ENCODE measurements at places on chromosomes 2 and 18. TPM values are rescaled to one million over a fixed set of nuclear protein-coding genes. Genes with fewer than 3 reads are reported as not detected.

Gene CABLES1
- 4.3 TPM for total RNA-seq

Gene GREB1L
- 6.9 TPM for total RNA-seq

Gene SLC5A6
- total RNA-seq = 15.5 TPM

Gene GALNT3
- total RNA-seq = 0.83 TPM

Gene SP9
- not detected for total RNA-seq

Gene C1QL2
- not detected for total RNA-seq

GRCh38 chr2:172639823-172640222, 83.9 kb downstream of the PDK1 start:
- no peak for DNase-seq

GRCh38 chr2:219296142-219296541, 13.1 kb downstream of the PTPRN start:
- peak; percentile 60 for DNase-seq

DNA sequence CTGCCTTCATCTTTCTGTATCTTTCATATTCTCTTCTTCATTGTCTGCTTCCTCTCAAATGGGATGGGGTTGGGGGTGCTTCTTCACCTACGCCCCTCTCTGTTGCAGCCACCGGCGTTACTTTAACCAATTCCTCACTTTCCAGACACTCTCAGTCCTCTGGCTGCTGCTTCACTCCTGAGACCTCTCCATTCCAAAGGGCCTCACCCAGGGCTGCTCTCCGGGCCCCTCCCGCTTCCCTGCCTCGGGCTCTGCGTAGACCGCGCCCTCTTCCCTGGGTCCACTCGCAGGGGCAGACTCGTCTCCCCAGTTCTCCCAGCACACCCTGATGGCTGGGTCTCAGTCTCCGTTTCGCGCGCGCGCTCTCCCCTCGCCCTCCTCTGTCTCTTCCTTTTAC, 926 bp downstream of the SERPINB8 start:
- DNase-seq = peak; percentile 69

DNA sequence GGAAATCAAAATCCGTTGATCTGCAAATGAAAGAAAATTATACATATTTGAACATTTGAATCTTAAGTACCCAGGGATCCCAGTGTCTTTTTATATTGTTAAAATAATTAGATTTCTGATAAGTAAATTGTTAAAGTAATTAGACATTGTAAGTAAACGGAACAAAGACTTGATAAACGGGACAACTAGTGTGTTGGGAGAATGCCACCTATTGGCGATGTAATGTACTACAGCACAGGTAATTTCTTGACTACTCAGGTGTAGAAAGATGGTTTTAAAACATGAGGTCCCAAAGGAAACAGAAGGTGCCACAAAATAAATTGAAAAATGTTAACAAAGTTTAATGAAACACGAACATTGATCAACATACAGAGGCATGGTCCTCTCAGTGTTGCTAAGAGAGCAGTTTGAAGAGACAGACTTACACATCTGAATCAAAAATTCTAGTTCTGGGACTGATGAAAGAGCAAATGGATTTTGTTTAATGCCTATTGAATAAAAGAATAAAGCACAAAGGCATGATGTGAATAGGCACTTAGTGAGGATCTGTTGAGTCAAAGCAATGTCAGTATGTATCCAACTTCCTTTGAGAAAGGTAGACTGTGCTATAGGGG, 103.4 kb upstream of the RASGRP3 start:
- no peak for DNase-seq

GRCh38 chr2:120243211-120243610, 9.4 kb upstream of the RALB start:
- DNase-seq = no peak

GRCh38 chr18:37395138-37395537, 170.5 kb downstream of the CELF4 start:
- no peak for DNase-seq

DNA sequence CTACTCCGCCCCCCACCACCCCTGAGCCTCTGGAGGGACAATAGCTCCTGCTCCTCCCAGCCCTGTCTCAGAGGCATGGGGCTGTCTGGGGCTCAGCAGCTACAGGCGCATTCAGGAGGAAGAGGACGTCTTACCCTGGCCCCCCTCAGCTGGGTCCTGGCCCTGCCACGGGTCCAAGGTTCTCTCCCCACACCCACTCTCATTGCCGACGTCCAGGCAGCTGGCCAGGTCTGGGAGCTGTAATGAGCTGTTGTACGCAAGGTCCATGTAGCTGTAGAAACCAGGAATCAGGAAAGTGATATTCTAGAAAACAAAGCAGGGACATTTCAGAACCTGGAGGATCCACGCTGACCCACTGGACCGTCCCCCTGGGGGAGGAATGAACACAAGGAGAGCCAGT, 13.5 kb downstream of the PASK start:
- peak; percentile 48 for DNase-seq

DNA sequence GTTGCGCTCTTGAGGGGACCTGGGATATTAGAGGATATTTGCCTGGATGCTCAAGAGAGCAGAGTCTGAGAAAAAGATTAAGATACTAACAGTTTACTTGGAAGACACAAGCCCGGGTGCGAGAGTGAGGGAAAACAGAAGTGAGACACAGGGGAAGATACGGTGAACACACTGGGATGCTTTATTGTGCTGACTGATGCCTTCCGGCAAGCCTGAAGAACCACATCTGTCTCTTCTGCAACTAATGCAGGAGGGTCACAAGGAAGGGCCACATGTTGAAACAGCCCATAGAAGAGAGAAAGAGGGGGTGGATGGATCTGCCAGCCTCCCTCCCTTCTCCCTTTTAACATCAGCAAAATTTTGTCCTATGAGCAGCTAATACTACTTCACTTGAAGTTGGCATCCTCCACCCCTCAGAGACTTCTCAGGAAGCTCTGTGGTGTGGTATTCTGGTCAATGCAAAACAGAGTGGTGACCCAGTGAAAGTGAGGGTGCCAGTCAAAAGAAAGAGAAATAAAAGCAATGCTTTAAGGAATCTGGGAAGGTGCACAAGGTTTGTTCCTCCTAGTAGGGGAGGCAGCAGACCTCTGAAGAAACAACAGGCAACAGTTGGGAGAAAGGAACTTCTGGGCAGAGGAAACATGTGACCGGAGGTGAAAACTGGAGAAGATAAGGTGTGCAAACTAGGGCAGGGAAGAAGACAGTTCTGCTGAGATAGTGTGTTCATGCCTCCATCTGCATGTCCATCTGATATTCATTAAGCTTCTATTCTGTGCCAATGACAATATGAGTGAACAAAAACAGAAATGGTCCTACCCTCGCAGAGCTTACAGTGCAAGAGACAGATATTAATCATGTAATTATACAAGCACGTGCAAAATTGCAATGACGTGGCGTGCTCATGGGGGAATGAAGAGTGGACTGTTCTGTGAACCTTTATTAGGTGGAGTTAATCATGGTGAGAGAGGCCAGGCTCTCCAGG, 107.1 kb downstream of the LYPD6B start:
- no peak for DNase-seq

DNA sequence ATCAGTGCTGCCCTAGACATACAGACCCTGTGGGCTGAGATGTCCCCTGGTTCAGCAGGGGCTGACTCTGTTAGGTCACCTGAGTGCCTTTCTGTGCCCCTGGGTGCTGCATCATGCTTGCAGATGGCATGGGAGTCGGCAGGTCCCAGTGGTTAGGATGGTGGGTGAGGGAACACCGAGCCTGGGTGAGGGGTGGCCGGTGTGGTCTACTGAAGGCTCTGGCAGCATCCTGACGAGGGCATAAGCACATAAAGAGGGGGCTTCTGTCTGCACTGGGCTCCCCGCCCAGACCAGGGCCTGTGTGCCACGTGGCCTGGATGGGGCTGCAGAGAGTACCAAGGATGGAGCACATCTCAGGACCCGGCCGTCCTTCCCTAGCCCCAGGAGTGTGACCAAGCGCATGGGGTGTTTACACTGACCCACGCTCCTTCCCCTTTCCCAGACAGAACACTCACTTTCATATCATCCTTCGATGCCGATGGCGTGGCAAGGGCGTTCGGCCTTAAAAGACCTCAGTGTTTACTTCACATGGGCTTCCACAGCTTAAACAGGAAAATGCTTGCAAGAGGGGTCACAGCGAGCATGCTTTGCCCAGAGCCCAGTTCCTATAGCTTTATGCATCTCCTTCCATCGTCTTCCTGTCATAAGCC, 115.1 kb downstream of the STPG4 start:
- no peak for DNase-seq

- peak; percentile 88 for DNase-seq
Measured at GRCh38 chr2:207334624-207335371, 169.1 kb upstream of the KLF7 start.

- DNase-seq = no peak
Measured at GRCh38 chr18:3472681-3473544, 22.9 kb downstream of the TGIF1 start.

GRCh38 chr18:12990123-12990475, 1.1 kb upstream of the CEP192 start:
- no peak for DNase-seq

DNA sequence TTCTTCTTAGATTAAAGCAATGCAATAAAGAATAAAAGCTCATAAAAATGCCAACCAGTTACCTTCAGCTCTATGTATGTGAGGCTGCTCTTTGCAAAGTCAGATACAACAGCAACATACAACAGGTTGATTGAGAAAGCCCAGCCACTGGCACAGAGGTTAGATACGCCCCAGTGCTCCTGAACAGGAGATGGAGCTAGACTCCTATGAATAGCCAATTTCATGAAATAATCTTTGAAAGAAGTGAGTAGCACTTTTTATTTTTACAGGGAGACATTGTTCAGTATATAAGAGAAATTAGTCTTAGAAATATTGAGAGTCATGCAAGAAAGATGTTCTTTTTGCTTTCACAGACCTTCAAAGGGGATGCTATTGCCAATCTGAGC, 362.4 kb upstream of the MEX3C start:
- DNase-seq = no peak

DNA sequence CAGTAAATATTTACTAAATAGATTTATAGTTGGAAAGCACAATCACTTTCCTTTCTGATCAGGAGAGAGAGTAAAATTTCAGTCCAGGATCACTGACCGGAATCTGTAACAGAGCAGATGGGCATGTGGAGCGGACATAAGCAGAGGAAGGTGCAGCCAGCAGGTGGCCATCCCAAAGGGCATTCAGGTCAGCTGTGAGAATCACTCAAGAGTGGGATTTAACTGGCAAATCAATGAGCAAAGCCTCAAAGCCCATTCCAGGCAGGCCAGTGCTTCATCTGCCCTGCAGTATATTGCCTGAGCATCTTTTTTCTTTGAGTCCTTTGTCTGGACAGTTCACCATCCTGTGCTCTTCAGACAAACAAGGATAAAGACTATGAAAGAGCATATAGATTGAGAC, 166.4 kb upstream of the SLC14A2 start:
- DNase-seq = no peak

DNA sequence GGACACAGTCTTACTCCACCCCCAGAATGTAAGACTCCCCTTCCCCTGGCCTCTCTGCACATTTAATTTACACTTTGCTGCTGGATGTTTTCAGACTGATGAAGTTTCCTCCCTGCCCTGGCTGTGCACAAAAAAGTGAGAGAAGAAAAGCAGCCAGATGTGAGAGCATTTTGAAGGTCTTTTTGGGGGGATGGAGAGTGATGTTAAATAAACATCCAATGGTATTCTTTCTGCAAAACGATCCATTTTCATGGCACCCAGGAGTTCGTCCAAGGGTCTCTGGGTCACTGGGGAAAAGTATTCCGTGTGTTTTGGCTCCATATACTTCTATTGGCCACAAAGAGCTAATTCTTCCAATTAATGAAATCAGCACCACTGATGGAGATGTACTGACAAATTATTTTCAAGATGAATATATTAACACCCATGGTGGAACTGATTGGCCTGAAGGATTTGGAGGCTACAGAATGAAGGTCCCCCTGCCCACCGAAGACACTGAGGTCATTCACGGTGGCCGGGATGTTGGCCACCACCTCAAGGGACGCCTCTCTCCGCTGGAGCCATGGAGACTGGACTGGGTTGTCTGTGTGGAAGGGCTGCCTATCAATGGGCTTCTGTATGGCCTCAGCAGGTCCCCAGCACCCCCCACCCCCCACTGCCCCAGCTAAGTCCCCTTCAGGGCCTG, 107.6 kb upstream of the PKDCC start:
- no peak for DNase-seq

GRCh38 chr2:149877074-149877473, 289.5 kb upstream of the MMADHC start:
- no peak for DNase-seq

- no peak for DNase-seq
Measured at GRCh38 chr18:45127405-45127804, 446.7 kb downstream of the SETBP1 start.
